ENCODE measurements at places on chromosomes 5 and 9. TPM values are rescaled to one million over a fixed set of nuclear protein-coding genes. Genes with fewer than 3 reads are reported as not detected.

DNA sequence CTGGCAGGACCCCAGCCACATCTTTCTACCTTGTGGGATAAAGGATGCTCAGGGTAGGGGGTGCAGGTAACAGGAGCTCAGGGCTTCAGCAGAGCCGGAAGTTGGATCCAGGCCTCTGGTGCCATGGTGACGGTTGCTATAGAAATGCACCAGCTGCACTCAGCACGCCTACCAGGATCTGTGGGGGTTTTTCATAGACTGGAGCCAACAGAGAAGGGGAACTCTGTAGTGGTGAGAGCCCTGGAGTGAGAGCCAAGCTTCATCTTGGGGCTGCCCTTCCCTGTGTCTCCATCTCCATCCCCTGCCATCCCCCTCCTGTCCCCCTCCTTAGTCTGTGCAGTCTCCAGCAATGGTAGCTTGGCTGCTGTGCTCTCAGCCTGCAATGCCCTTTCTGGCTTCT, 27.5 kb upstream of the BOD1 start:
- DNase-seq, result no peak

- DNase-seq, result no peak
These were observed 107.8 kb downstream of the THBS4 start for GRCh38 chr5:80142996-80143395.

The GADD45G gene
- total RNA-seq, result not detected

The MYMK gene
- not detected for total RNA-seq

The TMEM215 gene
- total RNA-seq, result not detected

- DNase-seq, result no peak
These were observed 700.3 kb upstream of the TYRP1 start for GRCh38 chr9:11992866-11993265.

DNA sequence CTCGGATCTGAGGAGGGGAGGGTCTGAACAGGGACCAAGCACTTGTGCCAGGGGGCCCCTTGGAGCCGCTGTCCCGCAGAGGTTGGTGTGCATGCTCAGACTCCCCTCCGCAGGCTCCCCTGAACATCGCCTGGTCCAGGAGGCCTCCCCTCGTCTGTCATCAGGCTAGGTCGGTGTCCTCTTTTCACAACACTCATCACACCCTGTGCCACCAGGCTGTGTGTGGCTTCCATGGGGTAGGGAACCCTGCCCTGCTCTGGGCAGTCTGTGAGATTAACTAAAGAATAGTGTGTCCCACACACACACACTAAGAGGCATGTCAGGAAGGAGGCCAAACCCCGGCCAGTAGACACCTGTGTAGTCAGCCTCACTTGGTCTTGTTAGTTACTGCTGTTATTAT, 119.3 kb downstream of the C5orf15 start:
- no peak for DNase-seq

DNA sequence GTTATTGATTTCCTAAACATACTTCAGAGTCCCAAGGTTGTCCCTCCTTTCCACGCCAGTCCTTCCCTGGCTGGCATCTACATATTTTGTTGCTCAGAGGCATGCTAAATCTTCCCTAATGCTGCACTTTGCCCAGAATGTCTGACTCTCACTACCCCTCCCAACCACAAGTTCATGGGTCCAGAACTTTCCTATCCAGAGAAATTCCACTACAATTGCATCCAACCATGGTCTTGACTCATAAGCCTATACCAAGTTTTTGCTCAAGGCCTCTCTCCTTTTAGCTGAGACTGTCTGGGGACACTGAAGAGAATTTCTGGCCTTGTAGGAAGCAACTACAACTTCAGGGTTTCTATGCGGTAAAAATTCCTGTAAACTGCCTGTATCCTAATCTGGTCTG, 206.3 kb downstream of the BNC2 start:
- DNase-seq, result peak; percentile 87

DNA sequence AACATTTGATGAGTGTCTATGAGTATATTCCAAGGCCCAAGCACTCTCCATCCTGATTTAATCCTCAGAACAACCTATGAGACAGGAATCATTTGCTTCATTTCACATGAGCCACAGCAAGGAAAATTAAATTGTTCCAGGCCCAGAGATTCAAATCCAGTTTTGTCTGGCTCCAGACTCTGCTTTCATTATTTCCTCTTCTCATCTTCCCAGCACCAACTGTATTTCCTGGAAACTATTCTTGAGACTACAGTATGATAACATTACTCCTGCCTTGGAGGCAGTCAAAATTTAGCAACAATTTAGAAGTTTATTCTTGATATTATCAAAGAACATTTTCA, 194.5 kb downstream of the ZNF608 start:
- DNase-seq, result no peak

GRCh38 chr5:96483878-96484277, 50.8 kb upstream of the PCSK1 start:
- DNase-seq, result peak; percentile 12

GRCh38 chr5:79560771-79561524, 47.0 kb upstream of the HOMER1 start:
- peak; percentile 37 for DNase-seq

- DNase-seq, result no peak
These were observed 280.3 kb downstream of the DRD1 start for GRCh38 chr5:175163586-175164275.

The AUH gene
- total RNA-seq, result 13.8 TPM

The ANKRD55 gene
- total RNA-seq, result not detected

- no peak for DNase-seq
These were observed 8.5 kb downstream of the TAL2 start for GRCh38 chr9:105670775-105671174.

DNA sequence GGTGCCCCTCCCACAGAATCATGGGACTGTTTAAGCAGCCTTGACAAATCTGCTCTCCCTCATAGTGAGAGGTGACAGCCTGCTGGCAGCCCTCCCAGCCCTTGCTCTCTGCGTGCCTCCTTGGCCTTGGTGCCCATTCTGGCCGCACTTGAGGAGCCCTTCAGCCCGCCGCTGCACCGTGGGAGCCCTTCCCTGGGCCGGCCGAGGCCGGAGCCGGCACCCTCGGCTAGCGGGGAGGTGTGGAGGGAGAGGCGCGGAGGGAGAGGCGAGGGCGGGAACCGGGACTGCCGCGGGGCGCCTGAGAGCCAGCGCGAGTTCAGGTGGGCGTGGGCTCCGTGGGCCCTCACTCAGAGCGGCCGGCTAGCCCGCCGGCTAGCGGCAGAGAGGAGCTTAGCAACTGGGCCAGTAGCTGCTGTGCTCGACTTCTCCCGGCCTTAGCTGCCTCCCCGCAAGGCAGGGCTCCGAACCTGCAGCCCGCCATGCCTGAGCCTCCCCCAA, 125.9 kb upstream of the MYO10 start:
- DNase-seq, result no peak

The CDC20B gene
- not detected for total RNA-seq

The CNOT8 gene
- 74.7 TPM for total RNA-seq

- no peak for DNase-seq
These were observed 20.8 kb upstream of the ZNF354A start for GRCh38 chr5:178751286-178751685.

GRCh38 chr9:90985631-90986030, 184.0 kb downstream of the SYK start:
- DNase-seq, result no peak

DNA sequence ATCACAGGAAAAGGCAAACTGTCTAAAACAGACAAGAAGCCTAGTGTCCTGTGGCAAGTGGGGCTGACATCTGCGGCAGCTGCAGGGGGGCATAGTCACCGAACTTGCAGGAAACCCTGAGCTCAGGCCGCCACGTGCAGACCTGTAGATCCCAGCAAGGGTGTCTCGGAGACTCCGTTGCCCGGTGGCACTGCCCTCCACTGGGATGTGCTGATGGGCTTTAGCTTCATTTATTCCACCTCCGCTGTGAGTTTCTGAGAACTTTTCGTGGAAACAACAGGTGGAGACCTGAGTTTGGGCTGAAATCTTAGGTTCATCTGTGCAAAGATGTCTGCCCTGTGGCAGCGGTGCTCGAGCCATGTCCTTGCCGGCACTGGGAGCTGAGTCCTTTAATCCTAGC, 22.1 kb downstream of the CEP72 start:
- no peak for DNase-seq

The PELO gene
- 17.7 TPM for total RNA-seq

All from epithelial cell of proximal tubule (primary cell).